ENCODE measurements at places on chromosomes 5 and 9. TPM values are rescaled to one million over a fixed set of nuclear protein-coding genes. Genes with fewer than 3 reads are reported as not detected.

GRCh38 chr5:10699281-10699874, 61.7 kb downstream of the DAP start:
- no peak for DNase-seq
- H3K4me3 ChIP-seq: no peak overlapping the region
- peaks cover 9% of the 10 kb centered on the region for H3K36me3 ChIP-seq
- no peak overlapping the region for H3K27ac ChIP-seq

DNA sequence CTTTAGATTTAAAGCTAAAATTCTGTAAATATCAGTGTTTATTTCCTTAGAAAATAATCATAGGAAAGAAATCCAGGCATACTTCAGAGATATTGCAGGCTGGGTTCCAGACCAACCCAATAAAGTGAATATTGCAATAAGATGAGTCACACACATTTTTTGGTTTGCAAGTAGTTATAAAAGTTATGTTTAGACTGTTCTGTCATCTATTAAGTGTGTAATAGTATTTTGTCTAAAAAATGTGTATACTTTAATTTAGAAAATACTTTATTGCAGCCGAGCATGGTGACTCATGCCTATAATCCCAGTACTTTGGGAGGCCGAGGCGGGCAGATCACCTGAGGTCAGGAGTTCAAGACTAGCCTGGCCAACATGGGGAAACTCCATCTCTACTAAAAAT, 6.9 kb upstream of the RIC1 start:
- no peak overlapping the region for H3K27ac ChIP-seq
- H3K36me3 ChIP-seq: peaks cover 4% of the 10 kb centered on the region
- peaks cover 2% of the 10 kb centered on the region for H3K4me1 ChIP-seq
- H3K27me3 ChIP-seq: no peaks in the 10 kb centered on the region
- no peak for DNase-seq

DNA sequence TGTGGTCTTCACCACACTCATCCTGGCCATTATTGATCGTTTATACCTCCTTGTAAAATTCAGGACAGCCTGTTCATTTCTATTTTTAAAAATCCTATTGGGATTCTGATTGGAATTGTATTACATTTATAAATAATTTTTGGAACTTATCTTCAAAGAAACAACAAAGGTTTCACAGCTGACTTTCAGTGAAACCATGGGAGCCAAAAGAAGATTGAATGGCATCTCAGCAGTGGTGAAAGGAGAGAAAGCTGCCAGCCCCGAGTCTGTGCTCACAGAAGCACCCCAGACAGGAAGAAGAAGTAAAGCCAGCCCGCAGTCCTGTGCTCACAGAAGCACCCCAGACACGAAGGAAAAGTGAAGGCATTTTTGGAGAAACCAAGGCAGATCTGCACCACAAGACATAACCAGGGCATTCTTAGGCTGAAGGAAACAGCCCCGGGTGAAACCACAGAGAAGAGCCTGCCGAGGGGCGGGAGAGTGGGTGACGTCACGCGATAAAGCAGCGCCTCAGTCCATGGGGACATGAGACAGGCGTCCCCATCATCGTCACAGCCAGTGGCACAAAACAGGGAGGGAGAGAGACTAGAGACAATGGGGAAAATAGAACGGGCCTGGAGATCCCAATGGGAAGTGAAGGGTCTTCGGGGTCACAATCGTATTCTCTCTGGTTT, 42.5 kb upstream of the SLC9A3 start:
- peaks cover 19% of the 10 kb centered on the region for H3K27me3 ChIP-seq
- no peak overlapping the region for H3K27ac ChIP-seq
- no peak for DNase-seq

DNA sequence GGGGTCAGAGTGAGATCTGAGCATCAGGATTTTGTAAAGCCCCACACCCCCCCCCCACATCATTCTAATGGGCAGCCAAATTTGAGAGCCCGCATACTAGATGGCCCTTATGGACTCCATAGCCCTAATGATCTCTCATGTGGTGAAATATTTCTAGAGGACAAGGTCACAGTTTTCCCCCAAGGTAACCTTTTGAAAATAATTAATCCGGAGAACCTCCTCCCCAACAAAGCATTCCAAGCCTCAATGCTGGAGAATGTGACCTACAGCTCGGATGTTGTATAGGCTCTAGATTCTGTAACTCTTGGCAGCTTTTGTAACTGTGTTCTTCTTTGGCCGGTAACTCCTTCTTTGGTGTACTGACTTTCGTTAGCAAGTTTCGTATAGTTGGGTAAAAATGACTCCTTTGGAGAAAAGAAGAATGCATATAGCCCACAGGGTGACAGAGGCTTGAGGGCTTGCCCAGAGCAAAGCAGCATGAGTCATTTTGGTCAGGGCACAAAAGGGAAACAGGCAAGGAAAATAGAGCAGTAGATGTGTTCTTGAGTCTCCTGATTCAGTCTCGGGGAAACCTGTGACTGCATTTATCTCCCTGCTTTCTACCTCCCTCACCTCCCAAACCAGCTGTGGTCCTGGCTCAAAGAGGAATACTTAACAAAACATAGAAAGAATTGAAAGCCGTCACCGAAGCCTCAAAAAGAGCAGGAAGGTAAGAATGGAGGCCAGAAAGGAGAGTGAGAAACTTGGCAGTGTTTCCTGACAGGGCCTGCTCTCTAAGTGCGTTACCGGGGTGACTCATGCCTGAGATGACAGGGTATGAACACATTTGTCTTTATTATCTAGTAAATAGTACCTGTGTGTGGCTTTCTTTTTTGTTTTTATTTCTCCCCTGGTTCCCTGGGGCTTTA, 6.6 kb upstream of the XPA start:
- DNase-seq: no peak
- no peaks in the 10 kb centered on the region for H3K36me3 ChIP-seq
- peak overlapping the region; percentile 91 for H3K27ac ChIP-seq
- H3K4me1 ChIP-seq: peaks cover 11% of the 10 kb centered on the region
- H3K4me3 ChIP-seq: peak overlapping the region; percentile 28

GRCh38 chr9:101400120-101400519, 1.5 kb downstream of the ZNF189 start:
- peaks cover 31% of the 10 kb centered on the region for H3K4me1 ChIP-seq
- peak overlapping the region; percentile 99 for H3K4me3 ChIP-seq

DNA sequence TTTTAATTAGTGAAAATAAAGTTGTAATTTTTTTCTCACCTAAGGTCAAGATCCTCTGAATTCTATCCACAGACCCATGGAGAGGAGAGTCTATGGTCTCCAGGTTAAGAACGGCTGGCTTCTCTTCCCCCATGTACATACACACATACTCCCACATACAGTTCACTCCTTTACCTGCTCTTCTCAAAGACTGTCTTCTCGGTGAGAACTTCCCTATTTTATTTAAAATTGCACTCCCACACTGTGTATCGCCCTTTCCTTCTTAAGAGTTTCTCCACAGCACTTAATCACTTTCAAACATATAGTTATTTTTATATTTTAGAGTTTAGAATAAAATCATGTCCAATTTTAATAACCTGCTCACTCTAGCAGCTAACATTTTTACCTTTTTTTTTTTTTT, 3.6 kb upstream of the JADE2 start:
- peaks cover 47% of the 10 kb centered on the region for H3K27me3 ChIP-seq
- H3K27ac ChIP-seq: no peak overlapping the region
- H3K4me1 ChIP-seq: no peaks in the 10 kb centered on the region

GRCh38 chr5:61595426-61595825, 263.4 kb downstream of the ZSWIM6 start:
- H3K4me1 ChIP-seq: peaks cover 13% of the 10 kb centered on the region
- H3K4me3 ChIP-seq: no peak overlapping the region
- DNase-seq: no peak
- no peaks in the 10 kb centered on the region for H3K36me3 ChIP-seq
- H3K27me3 ChIP-seq: peaks cover 3% of the 10 kb centered on the region

DNA sequence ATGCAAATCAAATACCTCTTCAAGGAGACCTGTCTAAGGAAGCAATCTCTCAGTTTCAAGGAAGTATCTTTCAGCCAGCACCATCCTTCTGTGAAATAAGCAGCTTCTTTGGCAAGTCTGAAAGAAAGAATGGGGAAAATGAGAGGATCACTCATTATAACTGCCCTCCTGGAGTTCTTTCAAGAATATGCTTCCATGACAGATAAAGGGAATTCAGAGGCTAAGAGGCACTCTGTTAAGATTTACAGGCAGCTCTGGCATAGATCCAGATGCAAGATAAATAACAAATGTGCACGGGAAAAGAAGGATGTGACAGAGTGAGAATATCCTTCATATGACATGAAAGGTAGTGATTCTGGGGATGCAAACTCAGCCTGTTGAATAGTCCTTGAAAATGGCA, 348.2 kb upstream of the CCNG1 start:
- no peak overlapping the region for H3K4me3 ChIP-seq
- no peaks in the 10 kb centered on the region for H3K4me1 ChIP-seq
- no peak for DNase-seq
- H3K27ac ChIP-seq: no peak overlapping the region

DNA sequence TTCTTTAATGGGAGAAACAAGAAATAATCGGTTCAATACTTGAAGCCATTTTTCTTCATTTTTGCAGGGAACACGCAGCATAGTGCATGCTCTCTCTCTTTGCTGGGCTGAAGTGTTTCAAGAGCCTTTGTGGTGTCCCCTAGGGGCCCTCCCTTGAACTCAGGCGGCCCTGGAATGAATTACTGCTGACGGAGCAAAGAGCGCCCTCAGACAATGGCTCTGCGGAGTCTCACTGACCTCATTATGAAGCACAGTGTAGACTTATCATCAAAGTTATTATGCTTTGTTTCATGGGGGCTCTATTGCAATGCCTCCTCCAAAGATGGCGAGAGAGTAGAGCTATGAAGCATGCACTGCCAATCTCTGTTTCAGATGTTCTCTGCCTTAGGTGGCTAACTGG, 64.8 kb upstream of the ADCY2 start:
- H3K4me1 ChIP-seq: peaks cover 32% of the 10 kb centered on the region
- no peak for DNase-seq
- no peaks in the 10 kb centered on the region for H3K36me3 ChIP-seq
- H3K27me3 ChIP-seq: peaks cover 4% of the 10 kb centered on the region

DNA sequence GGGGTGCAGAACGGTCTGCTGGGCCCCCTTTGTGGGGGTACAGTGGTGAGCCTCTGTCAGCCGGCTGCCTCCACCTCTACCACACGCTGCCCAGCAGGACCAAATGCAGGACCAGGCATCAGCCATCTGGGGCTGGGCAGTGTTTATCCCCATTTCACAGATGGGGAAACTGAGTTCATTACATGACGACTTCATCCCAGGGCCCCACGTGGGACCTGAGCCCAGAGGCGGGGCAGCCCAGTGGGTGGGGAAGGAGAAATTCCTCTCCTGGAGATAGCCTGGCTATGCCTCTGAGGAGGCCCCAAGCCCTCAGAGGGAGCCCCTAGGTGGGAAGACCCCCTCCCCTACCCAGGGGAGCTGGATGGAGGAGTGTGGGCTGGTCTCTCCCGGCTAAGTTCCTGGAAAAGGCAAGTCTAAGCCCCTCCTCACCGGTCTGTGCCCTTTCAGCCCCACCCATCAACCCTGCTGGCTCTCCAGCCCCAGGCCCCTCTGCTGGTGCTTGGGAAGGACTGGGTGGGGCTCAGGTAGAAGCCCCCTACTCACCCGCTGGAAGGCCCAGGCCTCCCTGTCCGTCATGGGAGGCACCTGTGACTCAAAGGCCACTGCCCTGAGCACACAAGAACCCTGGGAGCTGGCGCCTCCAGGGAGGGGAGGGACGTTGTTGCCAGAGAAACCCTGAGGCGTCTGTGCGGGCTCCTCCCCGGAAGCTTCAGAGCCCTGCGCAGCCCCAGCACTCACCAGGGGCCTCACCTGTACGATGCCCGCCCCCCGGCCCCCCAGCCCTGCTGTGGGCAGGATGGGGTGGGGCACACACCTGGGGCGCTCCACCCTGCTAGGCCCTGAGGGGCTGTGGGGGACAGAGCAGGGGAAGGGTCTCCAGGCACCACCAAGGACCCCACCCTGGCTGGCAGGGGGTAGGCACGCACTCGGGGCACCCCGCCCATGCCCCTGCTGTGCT, 7.4 kb upstream of the CCDC187 start:
- no peak for DNase-seq
- H3K4me1 ChIP-seq: no peaks in the 10 kb centered on the region
- H3K36me3 ChIP-seq: no peaks in the 10 kb centered on the region
- no peak overlapping the region for H3K4me3 ChIP-seq
- H3K27me3 ChIP-seq: no peaks in the 10 kb centered on the region

- no peak overlapping the region for H3K4me3 ChIP-seq
- no peak for DNase-seq
- H3K4me1 ChIP-seq: peaks cover 17% of the 10 kb centered on the region
- no peak overlapping the region for H3K27ac ChIP-seq
- no peaks in the 10 kb centered on the region for H3K36me3 ChIP-seq
Observed at GRCh38 chr9:94623253-94623652, 16.1 kb downstream of the FBP1 start.

DNA sequence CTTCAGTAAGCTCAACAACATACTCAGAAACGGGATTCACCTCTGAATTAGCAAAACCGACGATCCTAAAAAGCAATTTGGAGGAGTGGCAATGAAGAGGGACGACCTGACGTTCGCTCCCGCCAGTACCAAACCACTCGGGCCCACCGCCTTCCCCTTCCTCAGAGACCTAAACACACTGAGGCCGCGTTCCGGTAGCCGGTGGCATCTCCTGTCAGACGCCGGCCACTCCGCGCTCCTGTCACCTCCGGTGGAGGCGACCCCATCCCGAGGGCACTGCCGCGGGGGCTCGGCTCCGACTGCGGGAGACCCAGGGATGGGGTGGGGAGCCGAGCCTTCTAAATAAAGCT, 617 bp downstream of the PPP6C start:
- H3K4me3 ChIP-seq: peak overlapping the region; percentile 95
- H3K27ac ChIP-seq: peak overlapping the region; percentile 93
- peaks cover 4% of the 10 kb centered on the region for H3K36me3 ChIP-seq
- DNase-seq: no peak
- no peaks in the 10 kb centered on the region for H3K27me3 ChIP-seq

DNA sequence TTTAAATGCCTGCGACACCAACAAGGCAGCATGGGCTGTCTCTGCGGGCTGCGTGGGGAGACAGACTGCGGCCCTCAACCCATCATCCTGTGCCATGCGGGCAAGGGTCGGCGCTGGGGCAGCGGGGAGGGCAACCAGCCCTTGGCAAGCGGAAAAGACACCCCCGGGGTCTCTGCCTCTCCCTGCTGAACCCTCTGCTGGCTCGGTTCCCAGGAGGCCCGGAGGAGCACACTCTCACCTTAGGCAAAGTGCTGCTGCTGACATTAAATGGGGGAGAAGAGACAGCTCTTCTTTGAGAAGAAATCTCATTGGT, 129.6 kb upstream of the PPP1R26 start:
- H3K36me3 ChIP-seq: no peaks in the 10 kb centered on the region
- H3K4me3 ChIP-seq: no peak overlapping the region
- H3K27ac ChIP-seq: no peak overlapping the region

GRCh38 chr9:136599811-136600660, 54.2 kb upstream of the NOTCH1 start:
- H3K27me3 ChIP-seq: no peaks in the 10 kb centered on the region
- no peak overlapping the region for H3K27ac ChIP-seq
- H3K4me3 ChIP-seq: no peak overlapping the region
- no peaks in the 10 kb centered on the region for H3K36me3 ChIP-seq
- peaks cover 36% of the 10 kb centered on the region for H3K4me1 ChIP-seq

- H3K27me3 ChIP-seq: no peaks in the 10 kb centered on the region
- peaks cover 33% of the 10 kb centered on the region for H3K36me3 ChIP-seq
- no peaks in the 10 kb centered on the region for H3K4me1 ChIP-seq
- no peak overlapping the region for H3K4me3 ChIP-seq
- no peak for DNase-seq
Observed at GRCh38 chr9:137813167-137813566, 64.4 kb upstream of the CACNA1B start.

The SNCB gene
- 0.97 TPM for total RNA-seq

The LCN15 gene
- total RNA-seq: 0.93 TPM

The DRD1 gene
- total RNA-seq: 0.17 TPM

The TRPM6 gene
- total RNA-seq: 16.9 TPM

The ANKRD31 gene
- total RNA-seq: 0.45 TPM

The ASPN gene
- not detected for total RNA-seq

The PJA2 gene
- 79.9 TPM for total RNA-seq

The PELO gene
- 18.0 TPM for total RNA-seq

The TEX48 gene
- not detected for total RNA-seq

The ARAP3 gene
- 8.4 TPM for total RNA-seq

The PIP5K1B gene
- 9.8 TPM for total RNA-seq

The TTC16 gene
- not detected for total RNA-seq

All from type B pancreatic cell (in vitro differentiated cells).